ENCODE measurements at places on chromosomes 3 and 15.

DNA sequence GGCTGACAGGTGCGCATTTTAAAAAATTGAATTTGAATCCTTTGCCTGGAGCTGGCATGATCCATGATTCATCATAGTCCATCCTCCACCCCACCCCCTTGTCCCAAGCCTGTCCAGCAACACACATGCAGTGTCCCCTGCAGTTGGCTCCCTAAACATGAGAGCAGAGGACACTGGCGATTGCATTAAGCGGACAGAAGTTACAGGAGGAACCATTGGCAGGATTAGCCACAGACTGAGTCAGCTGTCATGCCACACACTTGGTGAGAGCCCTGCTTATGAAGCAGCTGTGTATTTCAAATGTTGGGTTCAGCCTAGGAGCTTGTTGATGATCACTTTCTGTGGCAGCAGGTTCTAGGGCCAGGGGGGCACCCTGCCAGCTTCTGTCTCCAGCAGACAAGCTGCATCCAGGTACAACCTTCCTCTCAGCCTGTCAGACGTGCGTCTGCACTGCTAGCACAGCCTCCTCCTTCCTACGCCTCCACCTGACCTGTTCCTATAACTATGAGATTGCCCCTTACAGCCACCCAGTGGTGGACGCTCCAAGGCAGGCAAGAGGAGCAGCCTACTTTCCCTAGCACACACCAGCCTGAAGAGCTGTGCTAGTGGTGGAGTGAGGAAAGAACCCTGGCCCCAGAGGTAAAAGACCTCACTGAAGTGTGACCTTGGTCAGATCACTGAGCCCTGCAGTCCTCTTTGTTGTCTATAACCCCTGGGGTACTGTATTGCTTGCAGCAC lies 121.9 kb downstream of the SLCO3A1 start:
- H3K36me3 ChIP-seq: no peaks in the 10 kb centered on the region
- no peaks in the 10 kb centered on the region for H3K27me3 ChIP-seq
- no peak for DNase-seq
- H3K4me1 ChIP-seq: peaks cover 2% of the 10 kb centered on the region
- no peak overlapping the region for H3K27ac ChIP-seq

GRCh38 chr3:50411229-50411628 lies 51.9 kb upstream of the TMEM115 start:
- H3K36me3 ChIP-seq: no peaks in the 10 kb centered on the region
- H3K4me1 ChIP-seq: no peaks in the 10 kb centered on the region
- H3K27ac ChIP-seq: no peak overlapping the region

DNA sequence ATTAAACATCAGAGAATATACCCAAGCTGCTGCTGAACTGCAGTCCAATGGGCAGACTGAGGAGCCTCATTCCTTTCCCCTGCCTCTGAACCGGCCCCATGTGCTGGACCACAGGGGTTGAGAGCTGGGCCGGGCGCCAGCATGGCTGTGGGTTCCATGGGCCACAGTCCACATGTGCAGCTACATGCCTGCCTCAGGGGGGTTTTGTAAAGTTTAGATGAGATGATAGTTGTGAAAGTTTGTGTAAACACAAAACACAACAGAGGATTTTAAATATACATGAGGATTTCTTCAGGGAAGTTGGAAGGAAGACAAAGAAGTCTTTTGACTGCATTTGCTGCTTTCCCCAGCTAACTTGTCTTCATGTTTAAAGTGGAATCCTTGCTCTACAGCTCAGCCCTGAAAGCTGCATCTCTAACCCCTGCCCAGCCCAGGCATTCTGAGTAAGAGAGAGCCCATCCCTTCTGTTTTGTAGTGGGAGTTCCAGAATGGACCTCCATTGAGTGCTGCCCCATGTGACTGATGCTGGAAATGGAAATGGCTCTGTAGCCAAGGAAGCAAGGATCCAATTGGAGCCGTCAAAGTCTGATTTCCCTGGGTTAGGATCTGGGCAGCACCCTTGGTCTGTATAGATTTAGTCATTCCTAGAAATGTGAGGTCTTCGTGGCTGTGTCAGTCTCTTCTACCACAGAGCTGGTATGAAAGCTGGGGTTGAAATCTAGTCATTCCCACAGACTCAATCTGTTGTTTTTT lies 17.5 kb downstream of the SLC12A8 start:
- peaks cover 60% of the 10 kb centered on the region for H3K27me3 ChIP-seq
- no peak for DNase-seq
- no peak overlapping the region for H3K27ac ChIP-seq

DNA sequence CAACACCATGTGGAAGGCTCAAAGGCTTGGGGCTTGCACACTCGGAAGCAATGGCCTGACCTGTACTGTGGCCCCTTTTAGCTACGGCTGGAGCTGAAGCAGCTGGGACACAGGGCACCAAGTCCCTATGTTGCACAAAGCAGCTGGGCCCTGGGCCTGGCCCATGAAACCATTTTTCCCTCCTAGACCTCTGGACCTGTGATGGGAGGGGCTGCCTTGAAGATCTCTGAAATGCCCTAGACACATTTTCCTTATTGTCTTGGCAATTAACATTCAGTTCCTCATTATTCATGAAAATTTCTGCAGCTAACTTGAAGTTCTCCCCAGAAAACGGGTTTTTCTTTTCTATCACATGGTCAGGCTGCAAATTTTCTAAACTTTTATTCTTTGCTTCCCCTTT lies 85.6 kb upstream of the ALDH1A3 start:
- H3K4me3 ChIP-seq: no peak overlapping the region
- DNase-seq: no peak
- H3K36me3 ChIP-seq: no peaks in the 10 kb centered on the region
- H3K27ac ChIP-seq: no peak overlapping the region

- no peak for DNase-seq
- no peak overlapping the region for H3K4me3 ChIP-seq
- H3K4me1 ChIP-seq: no peaks in the 10 kb centered on the region
- H3K27me3 ChIP-seq: peaks cover 4% of the 10 kb centered on the region
- H3K27ac ChIP-seq: no peak overlapping the region
Observed at GRCh38 chr15:70955151-70955550, 62.5 kb downstream of the LRRC49 start.

- no peaks in the 10 kb centered on the region for H3K27me3 ChIP-seq
- no peak overlapping the region for H3K27ac ChIP-seq
- peaks cover 34% of the 10 kb centered on the region for H3K4me1 ChIP-seq
- H3K4me3 ChIP-seq: no peak overlapping the region
- no peak for DNase-seq
- H3K36me3 ChIP-seq: peaks cover 12% of the 10 kb centered on the region
Observed at GRCh38 chr15:90210593-90210992, 9.5 kb downstream of the SEMA4B start.

- no peak overlapping the region for H3K27ac ChIP-seq
- H3K27me3 ChIP-seq: peaks cover 28% of the 10 kb centered on the region
- H3K36me3 ChIP-seq: no peaks in the 10 kb centered on the region
- H3K4me3 ChIP-seq: no peak overlapping the region
Observed at GRCh38 chr15:74769463-74770025, 12.3 kb upstream of the CSK start.

DNA sequence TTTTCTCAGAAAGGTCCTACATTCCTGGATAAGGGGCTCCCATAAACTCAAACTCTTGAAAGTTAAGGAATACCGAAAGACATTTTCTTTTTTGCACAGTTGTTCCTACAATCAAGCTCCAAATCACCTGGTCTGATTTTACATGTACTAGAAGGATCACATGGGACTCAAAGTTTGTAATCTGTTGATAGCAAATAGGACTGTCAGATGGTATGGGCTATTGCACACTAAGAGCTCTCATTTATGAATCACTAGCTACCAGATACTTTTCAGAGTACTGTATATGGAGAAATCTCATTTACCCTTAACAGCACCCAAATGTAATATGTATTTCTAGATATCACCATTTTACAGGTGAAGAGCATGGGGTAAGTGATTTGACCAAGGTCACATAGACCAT lies 49.5 kb upstream of the CMSS1 start:
- H3K4me1 ChIP-seq: no peaks in the 10 kb centered on the region
- H3K4me3 ChIP-seq: no peak overlapping the region
- no peak overlapping the region for H3K27ac ChIP-seq
- H3K27me3 ChIP-seq: no peaks in the 10 kb centered on the region
- DNase-seq: no peak
